ENCODE measurements at places on chromosomes 13 and 19. TPM values are rescaled to one million over a fixed set of nuclear protein-coding genes. Genes with fewer than 3 reads are reported as not detected.

ZNF442 gene
- total RNA-seq: 2.2 TPM

- no peaks in the 10 kb centered on the region for H3K36me3 ChIP-seq
- H3K4me1 ChIP-seq: no peaks in the 10 kb centered on the region
- no peaks in the 10 kb centered on the region for H3K27me3 ChIP-seq
These were observed 32.2 kb downstream of the SLAIN1 start for GRCh38 chr13:77729502-77730221.

IRF2BP1 gene
- total RNA-seq: 32.2 TPM

DNA sequence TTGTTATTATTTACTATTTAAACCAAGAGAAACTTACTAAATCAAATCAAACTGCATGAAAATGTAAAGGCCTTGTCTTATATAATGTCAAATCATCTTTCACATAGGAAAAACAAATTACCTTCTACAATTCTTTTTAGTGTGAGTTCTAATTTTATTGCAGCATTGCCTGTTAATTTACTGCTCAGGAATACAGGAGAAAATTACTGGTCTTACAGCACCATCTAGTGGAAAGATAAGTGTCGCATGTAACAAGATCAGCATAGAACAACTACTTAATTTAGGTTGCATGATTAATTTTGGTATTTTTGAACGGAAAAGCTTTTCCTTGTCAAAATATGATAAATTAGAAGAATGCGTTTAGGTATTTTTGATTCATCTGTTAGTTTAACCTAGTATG lies 502.7 kb downstream of the UQCRFS1 start:
- no peaks in the 10 kb centered on the region for H3K27me3 ChIP-seq
- H3K36me3 ChIP-seq: no peaks in the 10 kb centered on the region
- DNase-seq: no peak
- no peaks in the 10 kb centered on the region for H3K4me1 ChIP-seq
- no peak overlapping the region for H3K27ac ChIP-seq

DNA sequence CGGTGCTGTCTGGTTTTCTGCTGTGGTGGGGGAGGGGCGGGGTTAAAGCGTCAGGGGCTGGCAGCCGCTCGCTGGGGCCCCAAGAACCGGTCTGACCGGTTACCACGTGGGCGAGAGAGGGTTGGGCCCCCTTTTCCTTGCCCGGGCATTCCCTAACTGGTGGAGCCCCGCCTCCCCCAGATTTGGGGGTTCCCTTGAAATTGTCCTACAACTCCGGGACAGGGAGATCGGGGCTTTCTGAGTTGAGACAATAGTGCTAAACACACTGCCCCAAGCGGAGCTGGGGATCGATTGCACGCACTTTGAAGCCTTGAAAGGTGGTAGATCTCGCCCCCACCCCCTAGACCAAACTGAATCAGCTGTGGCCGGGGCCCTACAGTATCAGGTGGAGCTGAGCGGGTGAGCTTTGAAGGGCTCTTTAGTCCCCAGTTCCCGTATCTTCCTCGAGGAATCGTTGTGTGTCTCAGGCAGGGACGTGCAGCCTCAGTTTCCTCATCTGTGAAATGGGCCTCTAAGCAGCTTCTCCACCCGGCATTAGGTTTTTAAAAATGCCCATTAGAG lies 4.8 kb downstream of the IER2 start:
- H3K27me3 ChIP-seq: no peaks in the 10 kb centered on the region
- peaks cover 20% of the 10 kb centered on the region for H3K4me1 ChIP-seq
- H3K4me3 ChIP-seq: peak overlapping the region; percentile 84
- peak overlapping the region; percentile 98 for H3K27ac ChIP-seq
- H3K36me3 ChIP-seq: no peaks in the 10 kb centered on the region
- DNase-seq: peak; percentile 92

FAM83E gene
- total RNA-seq: 3.2 TPM

GRCh38 chr13:99218545-99218944 lies 17.9 kb downstream of the UBAC2 start:
- H3K36me3 ChIP-seq: no peaks in the 10 kb centered on the region
- no peak overlapping the region for H3K4me3 ChIP-seq
- H3K4me1 ChIP-seq: peaks cover 50% of the 10 kb centered on the region
- DNase-seq: no peak
- H3K27ac ChIP-seq: no peak overlapping the region

DNA sequence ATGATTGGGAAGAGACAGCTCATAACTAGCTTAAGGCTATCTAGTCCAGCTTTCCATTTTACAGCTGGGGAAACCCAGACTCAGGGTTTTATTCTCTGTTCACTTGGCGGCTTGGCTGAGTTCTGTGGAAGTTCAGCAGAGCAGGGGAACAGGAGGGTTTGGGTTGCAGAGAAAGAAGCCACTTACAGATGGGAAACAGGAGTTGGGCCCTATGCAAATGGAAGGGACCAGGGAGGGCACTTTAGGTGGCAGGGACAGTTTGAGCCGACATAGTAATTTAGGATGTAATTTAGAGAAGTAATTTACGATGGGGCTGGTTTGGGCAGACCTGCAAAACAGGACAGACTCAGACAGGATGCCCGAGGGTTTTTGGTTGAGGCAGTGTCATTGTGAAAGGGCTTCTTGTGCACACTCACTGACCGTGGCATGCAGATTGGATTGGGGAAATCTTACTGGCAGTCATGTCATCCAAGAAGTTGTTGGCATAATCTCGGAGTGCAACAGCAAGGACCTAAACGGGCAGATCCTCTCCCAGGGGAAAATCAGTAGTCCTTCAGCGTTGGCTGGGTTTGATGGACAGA lies 47.3 kb upstream of the GPR183 start:
- H3K4me1 ChIP-seq: peaks cover 17% of the 10 kb centered on the region
- no peak overlapping the region for H3K27ac ChIP-seq
- H3K4me3 ChIP-seq: no peak overlapping the region

DNA sequence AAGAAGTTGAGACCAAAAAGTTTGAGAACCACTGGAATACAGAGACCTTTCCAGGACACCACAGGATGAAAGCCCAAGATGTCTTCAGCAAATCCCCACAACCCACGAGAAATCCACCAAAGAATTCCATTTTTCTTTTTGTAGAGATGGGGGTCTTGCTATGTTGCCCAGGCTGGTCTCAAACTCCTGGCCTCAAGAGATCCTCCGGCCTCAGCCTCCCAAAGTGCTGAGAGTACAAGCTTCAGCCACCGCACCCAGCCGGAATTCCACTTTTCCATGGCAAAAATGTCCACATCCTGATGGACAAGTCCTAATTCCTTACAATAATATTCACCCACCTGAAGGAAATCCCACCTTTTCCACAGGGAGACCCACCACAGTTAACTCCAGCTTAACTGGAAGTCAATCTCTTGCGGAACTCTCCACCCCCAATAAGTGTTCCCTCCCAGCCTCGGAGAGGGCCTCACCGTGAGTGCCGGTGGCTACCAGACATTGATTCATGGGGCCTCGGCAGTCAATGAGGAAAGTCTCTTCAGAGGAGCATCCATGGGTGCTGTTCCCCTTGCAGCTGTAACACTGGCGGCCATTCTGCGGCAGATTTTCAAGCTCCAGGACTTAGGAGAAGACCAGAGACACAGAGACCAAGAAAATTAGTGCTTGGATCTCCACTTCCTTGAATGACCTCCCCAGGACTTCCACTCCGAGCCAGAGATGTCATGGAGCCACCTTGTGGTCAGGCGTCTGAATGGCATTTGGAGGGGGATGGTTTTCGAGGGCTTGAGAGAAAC lies 12.3 kb upstream of the CADM4 start:
- peaks cover 31% of the 10 kb centered on the region for H3K36me3 ChIP-seq
- no peak for DNase-seq
- H3K27me3 ChIP-seq: no peaks in the 10 kb centered on the region
- H3K4me1 ChIP-seq: no peaks in the 10 kb centered on the region
- no peak overlapping the region for H3K27ac ChIP-seq

DNA sequence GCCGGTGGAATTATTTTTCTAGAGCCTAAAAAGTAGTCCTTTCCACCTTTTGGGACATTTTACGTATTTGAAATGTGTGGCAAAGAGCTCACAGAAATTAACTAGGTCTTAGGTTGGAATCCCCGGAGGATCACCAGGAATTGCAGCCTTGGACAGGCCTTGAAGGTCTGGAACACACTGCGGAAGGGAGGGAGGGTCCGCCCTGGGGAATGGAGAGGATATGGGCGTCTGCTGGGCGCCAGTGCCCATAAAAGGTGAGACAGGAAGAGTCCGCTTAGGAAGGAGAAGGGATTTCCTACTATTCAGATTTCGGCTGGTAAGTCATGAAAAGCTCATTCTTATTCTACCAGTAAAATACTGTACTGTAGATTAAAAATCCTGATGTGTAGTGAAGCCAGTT lies 111.9 kb downstream of the COL4A2 start:
- H3K27me3 ChIP-seq: no peaks in the 10 kb centered on the region
- H3K4me3 ChIP-seq: no peak overlapping the region
- no peaks in the 10 kb centered on the region for H3K36me3 ChIP-seq
- no peak for DNase-seq

DNA sequence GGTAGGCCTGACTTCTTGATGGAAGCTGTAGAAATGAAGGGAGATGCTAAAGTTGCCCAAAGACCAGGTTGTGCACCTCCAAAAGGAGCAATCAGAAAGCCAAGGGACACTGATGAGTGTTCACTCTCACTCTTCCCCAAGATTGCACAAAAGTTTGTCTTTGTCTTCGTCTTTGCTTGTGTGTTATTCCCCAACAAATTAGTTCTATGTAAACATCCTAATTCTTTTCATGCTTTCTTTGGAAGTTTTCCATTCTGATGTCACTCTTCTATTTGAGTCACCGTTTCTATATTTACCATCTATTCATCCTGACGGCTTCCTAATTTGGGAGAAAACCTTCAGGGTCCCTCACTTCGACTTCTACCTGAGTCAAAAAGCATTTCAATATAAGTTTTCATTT lies 3.7 kb upstream of the TMEM272 start:
- no peak overlapping the region for H3K27ac ChIP-seq
- no peaks in the 10 kb centered on the region for H3K4me1 ChIP-seq
- H3K4me3 ChIP-seq: no peak overlapping the region
- H3K27me3 ChIP-seq: no peaks in the 10 kb centered on the region
- DNase-seq: no peak

GRCh38 chr13:41416276-41416675 lies 41.1 kb upstream of the RGCC start:
- DNase-seq: no peak
- H3K36me3 ChIP-seq: no peaks in the 10 kb centered on the region
- H3K27me3 ChIP-seq: no peaks in the 10 kb centered on the region
- H3K4me3 ChIP-seq: no peak overlapping the region
- no peaks in the 10 kb centered on the region for H3K4me1 ChIP-seq

DNA sequence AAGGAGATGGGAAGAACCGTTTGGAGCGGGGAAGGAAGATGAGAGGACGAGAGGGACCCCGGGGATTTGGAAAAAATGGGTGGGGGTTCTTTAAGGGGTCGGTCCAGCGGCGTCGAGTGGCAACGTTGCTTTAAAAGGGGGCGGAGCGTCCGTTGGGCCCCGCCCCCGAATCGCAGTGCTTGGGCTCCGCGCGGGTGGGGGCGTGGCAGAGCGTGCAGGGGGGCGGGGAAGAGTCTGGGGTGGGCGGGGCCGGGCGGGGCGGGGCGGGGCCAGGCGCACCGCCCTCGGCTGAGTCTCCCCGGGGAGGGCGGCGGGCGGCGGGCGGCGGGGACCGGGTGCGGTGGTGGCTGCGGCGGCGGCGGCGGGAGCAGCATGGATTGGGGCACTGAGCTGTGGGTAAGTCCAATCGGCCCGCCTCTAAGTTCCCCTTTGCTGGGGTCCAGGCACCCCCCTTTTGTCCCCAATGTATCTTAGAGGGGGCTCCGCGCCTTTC lies at the start of gene TRIP10:
TRIP10 (plus strand) TSS at position 291 of the 493 bp plus-strand sequence; CDS start at position 373, 82 bp downstream.
- peak within 1 kb of the TSS; percentile 96 for H3K27ac ChIP-seq
- peak within 1 kb of the TSS; percentile 99 for H3K4me3 ChIP-seq
- H3K36me3 ChIP-seq: peaks cover 10% of the 10 kb centered on the region
- H3K4me1 ChIP-seq: peaks cover 61% of the 10 kb centered on the region
- H3K27me3 ChIP-seq: no peaks in the 10 kb centered on the region

DNA sequence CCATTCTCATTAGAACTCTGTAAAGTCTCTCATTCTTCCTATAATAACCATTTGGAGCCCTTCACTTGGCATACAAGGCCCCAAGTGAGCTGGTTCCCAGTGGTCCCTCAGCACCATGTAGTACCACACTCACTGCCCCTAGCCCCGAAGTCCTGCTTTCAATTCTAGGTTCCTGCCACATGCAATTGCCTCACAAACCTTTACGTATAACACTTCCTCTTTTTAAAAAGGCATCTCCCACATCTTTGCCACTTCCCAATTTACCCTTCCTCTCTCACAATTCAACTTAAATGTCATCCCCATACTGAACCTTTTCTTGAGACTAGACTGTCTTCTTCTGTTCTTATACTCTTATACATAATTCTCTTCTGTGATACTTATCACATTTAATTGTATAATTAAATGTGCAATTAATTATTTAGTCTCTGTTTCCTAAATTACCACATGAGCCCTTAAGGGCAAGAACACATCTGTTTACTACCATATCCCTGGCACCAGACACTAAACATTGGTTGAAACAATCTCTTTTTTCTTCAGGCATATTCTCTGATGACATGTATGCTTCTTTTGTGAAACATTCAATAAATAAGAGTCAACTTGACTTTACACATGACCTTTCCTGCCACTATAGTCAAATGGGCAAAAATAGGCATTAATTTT lies 304.0 kb downstream of the SPRY2 start:
- H3K4me3 ChIP-seq: no peak overlapping the region
- H3K27me3 ChIP-seq: no peaks in the 10 kb centered on the region
- no peak for DNase-seq

GRCh38 chr19:13751436-13751835 lies 12.9 kb upstream of the MRI1 start:
- no peak overlapping the region for H3K4me3 ChIP-seq
- H3K36me3 ChIP-seq: peaks cover 50% of the 10 kb centered on the region
- H3K27me3 ChIP-seq: no peaks in the 10 kb centered on the region
- no peak for DNase-seq

SHISA7 gene
- total RNA-seq: 0.25 TPM

DNA sequence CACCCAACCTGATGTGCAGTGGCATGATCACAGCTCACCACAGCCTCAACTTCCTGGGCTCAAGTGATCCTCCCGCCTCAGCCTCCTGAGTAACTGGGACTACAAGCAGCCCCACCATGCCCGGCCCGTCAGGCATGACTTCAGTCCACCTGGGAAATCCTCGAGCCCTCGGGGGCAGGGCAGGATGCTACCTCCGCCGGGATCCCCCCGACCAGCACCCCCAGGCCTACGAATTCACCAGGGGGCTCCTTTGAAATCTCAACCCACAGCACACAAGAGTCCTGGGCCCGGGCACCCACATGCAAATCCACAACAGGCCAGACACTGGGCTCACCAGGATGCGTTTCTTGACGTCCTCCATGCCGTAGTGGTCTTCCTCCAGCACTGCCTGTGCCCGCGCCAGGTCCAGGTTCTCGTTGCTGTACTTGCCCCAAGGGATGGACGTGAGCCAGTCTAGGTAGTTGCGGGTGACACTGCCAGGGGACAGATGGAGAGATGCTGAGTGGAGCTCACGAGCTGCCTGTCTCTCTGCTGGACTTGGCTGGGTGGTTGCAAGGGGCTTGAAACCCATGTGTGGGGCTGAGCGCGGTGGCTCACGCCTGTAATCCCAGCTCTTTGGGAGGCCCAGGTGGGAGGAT lies 10.5 kb downstream of the RPL36 start:
- H3K4me3 ChIP-seq: no peak overlapping the region
- no peak overlapping the region for H3K27ac ChIP-seq
- H3K36me3 ChIP-seq: no peaks in the 10 kb centered on the region

- H3K36me3 ChIP-seq: no peaks in the 10 kb centered on the region
- H3K4me3 ChIP-seq: peak overlapping the region; percentile 34
These were observed 51.2 kb downstream of the COLGALT1 start for GRCh38 chr19:17606590-17607185.
